ENCODE measurements at places on chromosomes 1 and 21.

GRCh38 chr1:110262296-110262695 lies 52.2 kb downstream of the KCNC4 start:
- DNase-seq, result no peak

- DNase-seq, result no peak
These were observed 51.7 kb upstream of the DUSP10 start for GRCh38 chr1:221793439-221794078.

DNA sequence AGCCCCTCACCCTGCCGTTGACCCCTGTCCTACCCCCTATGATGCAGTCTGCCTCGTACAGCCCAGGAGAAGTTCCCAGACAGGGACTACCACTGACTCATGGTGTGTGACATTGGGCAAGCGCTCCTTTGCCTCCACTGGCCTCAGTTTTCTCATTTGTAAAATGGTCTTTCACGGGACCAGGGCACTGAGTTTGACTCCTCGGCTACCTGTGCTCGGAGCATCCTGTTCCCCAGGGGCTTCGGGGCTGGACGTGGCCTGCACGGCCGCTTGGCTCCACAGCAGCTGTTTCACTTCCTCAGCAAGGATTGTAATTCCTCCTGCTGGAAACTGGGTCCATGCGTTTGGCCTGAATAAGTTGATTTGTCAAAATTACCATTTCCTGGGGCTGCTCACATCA lies 277.3 kb downstream of the MATN1 start:
- DNase-seq, result no peak

DNA sequence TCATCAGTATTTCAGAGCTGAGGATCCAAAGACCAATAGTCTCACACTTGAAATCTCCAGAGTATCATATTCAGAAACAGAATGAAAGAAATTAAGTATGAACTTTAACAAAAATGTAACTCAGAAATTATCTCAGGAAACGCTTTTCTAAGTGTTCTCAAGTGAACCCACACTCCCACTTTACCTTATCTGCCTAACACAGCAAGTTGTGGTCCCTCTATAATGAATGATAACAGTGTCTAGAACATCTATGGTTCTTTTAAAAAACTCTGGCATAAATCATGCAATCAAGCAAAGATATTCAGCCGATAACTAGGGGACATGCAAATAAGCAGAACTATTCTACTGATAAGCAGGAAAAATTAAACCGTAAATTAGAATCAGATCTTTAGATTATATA lies 1574.2 kb downstream of the PLA2G4A start:
- no peak for DNase-seq

DNA sequence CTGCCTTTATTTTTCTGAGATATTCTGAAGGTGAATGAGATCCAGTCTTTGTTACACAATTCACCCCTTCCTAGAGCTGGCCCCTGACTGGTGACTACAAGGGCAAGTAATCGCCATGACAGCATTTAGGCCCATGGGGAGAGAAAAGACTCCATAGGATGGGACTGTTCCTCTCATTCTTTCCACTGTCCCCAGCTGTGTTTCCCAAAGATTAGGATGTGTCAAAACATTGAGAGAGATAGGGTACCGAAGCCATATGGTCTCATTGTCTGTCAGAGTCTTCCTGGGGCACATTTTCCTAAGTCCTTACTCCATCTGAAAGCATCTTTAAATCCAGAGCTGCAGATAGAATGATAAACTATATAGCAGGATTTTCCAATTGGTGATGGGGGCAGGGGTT lies 423.5 kb downstream of the OMA1 start:
- no peak for DNase-seq

GRCh38 chr1:54415533-54415932 lies 9.3 kb upstream of the SSBP3 start:
- DNase-seq, result no peak

- no peak for DNase-seq
These were observed 53.6 kb upstream of the DMRTA2 start for GRCh38 chr1:50476800-50477199.

GRCh38 chr1:11098931-11099309 lies 749 bp downstream of the EXOSC10 start:
- no peak for DNase-seq

GRCh38 chr1:57633056-57633455 lies 209.2 kb upstream of the DAB1 start:
- DNase-seq, result no peak

DNA sequence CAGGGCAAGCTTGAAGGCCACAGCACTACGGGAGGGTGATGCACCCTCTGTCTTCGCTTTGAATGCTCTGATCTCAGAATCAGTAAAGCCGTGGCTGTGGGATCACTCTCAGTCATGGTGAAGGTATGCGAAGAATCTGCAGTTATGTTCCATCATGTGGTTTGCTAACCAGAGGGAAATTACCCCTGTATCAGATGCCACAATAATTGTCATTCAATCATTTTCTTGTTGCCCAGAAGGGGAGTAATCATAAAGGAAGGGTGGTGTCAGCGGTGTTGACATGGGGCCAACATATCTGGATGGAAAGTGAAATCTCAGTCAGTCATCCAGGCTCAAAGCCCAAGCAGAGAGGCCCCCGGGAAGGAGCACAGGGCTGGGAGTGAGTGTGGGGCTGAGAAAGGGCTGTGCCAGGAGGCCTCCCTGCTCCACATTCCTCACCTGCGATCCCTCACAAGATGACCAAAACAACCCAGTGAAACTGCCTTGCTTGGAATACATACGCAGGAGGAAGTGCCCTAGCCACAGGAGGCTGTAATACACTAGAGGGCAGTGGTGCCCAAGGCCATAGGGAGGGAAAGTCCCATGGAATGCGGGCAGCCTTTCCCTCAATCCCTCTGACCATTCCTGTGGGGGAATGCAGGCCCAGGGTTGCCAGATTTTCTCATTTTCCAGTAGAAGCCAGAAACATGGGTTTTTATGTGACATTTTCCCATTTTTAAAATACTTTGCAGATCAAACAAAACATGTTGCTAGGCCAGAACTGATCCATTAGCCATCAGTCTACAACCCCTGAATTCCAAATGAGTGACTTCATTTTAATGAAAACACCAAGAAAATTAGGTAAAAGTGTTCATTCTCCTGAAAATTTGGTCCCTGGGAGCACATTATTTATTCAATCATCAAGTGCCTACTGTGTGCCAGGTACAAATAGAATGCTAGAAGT lies 95.7 kb upstream of the VANGL1 start:
- DNase-seq, result no peak

GRCh38 chr21:44434568-44434925 lies 20.8 kb upstream of the LRRC3 start:
- no peak for DNase-seq

DNA sequence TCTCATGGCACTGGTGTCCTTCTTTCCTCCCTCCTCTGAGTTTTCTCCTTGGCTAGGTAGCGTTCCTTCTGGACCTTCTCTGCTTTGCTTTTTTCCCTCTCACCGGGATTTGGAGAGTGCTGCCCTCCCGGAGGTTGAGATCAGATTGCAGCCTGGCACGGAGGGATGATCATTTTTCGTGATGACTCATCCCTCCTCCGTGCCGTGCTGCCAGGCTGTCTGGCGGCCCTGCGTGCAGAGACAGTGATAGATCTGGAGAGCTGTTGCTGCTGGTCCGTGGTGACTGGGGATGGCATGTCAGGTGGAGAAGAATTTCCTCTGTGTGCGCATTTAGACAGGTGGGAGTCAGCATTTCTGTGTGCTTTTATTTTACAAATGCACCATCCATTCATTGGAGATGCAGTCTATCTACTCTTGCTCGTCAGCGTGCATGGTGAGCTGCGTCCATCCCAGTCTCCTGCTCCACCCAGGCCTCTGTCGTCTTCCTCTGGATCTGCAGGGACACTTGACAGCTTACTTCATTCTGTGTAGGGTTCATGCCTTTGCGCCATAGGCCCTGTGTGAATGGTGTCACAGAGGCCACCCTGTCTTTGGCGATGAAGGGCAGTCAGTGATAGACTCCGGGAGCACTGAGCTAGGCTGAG lies 104.4 kb downstream of the PCBP3 start:
- DNase-seq, result peak; percentile 42

GRCh38 chr1:26839779-26840178 lies 13.3 kb downstream of the ZDHHC18 start:
- DNase-seq, result no peak

DNA sequence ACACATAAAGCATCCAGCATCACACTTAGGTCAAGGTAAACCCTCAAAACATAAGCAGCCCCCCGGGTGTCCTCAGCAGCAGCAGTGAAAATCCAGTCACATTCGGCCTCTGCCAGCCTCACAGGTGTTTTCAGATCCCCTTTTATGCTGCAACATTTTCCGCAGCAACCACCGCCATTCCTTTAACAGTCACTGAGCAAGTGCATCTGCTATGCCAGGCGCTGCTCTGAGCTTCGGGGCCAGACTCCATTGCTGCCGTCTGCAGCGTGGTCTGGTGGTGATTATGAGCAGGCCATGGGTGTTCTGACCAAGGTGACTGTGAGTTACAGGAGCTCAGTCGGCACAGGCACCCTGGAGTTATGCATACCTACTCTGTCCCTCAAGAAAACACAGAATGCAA lies 4.5 kb downstream of the URB1 start:
- no peak for DNase-seq

- DNase-seq, result no peak
These were observed 7.1 kb downstream of the HPCA start for GRCh38 chr1:32893198-32894018.

- no peak for DNase-seq
These were observed 199.4 kb downstream of the ZC3H11B start for GRCh38 chr1:219413536-219413935.

GRCh38 chr1:158945061-158945460 lies 13.7 kb downstream of the PYHIN1 start:
- no peak for DNase-seq

- DNase-seq, result peak; percentile 77
These were observed 11.5 kb upstream of the COL16A1 start for GRCh38 chr1:31715087-31715872.

DNA sequence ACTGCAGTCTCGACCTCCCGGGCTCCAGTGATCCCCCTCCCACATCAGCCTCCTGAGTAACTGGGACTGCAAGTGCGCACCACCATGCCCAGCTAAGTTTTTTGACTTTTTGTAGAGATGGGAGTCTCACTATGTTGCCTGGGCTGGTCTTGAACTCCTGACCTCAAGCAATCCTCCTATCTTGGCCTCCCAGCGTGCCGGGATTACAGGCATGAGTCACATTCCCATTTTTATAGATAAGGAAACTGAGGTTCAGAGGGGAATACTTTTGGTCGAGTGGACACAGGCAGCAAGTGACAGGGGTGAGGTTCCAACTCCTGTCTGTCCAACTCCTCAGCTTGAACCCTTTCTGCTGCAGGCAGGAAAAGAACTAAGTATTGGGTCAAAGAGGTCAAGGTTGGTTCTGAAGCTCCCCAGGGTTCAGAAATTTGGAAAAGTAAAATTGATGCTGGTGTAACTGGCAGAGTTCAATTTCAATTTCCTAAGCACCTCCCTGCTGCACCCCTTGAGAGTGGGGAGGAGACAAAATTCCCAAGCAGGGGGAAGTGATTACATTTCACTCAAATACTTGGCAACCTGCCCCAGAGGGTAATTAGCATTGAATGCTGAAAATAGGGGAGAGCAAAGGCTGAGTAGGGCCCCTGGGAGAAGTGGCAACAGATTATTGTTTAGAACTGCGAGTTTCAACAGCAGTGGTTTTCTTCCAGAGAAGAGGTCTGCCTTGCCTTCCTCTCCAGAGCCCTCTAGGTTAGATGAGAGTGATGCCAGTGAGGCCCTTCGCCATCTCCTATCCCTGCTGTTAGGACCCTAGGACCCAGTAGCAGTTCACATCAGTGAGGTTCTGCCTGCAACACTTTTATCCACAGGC lies 17.5 kb upstream of the ALPL start:
- DNase-seq, result no peak

DNA sequence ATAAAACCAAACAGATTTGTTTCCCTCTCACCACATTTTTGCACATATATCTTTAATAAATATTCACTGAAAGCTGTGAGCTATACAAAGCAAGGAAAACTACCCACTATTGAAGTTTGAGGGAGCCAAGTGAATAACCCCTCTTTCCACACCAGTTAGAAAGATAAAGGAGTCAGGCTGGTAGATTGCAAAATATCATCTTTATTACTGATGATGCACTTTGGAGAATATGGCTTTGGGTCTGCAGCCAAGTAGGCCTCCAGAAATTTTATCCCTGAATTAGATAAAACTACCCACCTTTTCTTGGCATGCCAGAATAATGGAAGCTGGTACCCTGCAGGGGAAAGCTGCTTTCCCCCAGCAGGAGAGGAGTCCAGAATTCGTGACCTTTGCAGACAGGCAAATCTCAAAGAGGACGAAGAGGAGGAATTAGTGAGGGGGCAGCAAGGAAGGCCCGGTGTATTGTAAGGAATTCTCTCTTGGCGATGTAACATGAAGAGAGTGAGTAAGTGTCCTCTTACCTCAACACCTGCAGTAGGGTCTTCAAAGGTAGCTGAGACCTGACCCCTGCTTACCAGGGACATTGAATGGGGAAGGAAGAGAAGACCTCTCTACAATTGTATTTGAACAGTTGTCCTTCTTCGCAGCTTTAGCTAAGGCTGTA lies 84.7 kb downstream of the LRRC8D start:
- DNase-seq, result no peak

GRCh38 chr1:22190731-22191130 lies 47.8 kb upstream of the WNT4 start:
- no peak for DNase-seq
